ENCODE measurements at places on chromosomes 13 and 19.

- DNase-seq, result no peak
Observed at GRCh38 chr13:112526146-112526853, 61.7 kb downstream of the TUBGCP3 start.

GRCh38 chr13:100014621-100015020 is 33.0 kb downstream of the ZIC2 start:
- DNase-seq, result no peak

DNA sequence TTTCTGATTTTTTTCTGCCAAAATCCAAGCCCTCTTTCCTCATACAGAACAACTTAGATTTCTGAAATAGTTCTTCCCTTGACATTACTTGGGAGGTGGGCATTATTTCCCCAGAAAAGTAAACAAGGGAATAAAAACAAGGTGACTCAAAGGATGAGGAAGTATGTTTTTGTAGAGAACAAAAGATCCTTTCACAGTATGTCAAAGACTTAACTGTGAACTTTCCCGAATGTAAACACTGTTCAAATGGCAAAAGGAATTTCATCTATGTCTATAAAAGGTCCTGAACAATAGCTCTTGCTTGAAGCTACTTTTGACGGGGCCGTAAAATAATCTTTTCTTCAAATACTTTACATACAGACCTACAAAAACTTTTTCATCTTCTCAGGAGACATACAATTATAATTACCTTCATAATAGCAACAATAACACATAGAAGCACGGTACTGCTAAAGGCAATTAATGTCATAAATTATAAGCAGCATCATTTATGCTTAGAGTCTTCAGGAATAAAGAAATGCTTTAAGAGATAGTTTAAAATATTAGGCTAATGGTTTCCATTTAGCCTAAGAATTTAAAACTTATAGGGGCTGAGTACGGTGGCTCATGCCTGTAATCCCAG is 191.1 kb downstream of the RGCC start:
- peak; percentile 84 for DNase-seq

DNA sequence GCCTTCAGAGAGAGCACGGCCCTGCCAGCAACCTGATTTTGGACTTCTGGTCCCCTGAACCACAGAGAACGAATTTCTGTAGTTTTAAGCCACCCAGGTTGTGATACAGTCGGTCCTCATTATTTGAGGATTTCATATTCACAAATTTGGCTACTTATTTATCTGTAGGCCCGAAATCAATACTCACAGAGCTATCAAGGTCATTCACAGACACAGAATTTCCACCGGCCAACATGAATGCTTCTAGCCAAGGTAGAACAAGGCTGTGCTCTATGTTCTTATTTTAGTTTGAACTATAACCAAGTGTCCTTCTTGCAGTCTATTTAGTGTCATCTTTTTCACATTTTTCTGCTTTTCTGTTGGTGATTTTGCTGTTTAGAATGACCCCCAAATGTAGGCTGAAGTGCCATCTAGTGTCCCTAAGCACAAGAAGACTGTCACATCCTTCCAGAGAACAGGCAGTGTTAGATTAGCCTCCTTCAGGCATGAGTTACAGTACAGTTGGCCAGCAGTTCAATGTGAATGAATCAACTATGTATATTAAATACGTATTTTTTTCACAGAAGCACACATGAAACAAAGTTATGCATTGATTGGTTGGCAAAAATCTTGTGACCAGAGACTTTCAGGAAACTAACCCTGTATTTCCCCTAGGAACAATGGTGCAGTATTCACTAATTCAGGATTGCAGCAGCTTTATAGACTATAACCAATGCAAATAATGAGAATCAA is 63.5 kb downstream of the C13orf42 start:
- no peak for DNase-seq

DNA sequence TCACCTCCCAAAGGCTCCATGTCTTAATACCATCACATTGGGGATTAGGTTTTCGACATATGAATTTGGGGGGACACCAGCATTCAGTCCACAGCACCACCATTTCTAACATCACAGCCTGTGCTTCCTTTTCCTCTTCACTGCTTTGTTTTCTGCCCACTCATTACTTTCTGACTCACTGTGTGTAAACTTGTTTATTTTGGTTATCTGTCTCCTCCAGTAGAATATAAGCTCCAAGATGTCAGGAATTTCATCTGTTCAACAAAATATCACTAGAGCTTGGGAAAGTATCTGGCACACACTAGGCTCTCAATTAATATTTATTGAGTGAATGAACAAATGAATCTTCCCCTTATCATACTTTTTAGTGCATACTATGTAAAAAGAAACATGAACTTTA is 152.0 kb downstream of the NUFIP1 start:
- peak; percentile 70 for DNase-seq

- DNase-seq, result no peak
Observed at GRCh38 chr19:18610556-18611326, 1.9 kb upstream of the TMEM59L start.

DNA sequence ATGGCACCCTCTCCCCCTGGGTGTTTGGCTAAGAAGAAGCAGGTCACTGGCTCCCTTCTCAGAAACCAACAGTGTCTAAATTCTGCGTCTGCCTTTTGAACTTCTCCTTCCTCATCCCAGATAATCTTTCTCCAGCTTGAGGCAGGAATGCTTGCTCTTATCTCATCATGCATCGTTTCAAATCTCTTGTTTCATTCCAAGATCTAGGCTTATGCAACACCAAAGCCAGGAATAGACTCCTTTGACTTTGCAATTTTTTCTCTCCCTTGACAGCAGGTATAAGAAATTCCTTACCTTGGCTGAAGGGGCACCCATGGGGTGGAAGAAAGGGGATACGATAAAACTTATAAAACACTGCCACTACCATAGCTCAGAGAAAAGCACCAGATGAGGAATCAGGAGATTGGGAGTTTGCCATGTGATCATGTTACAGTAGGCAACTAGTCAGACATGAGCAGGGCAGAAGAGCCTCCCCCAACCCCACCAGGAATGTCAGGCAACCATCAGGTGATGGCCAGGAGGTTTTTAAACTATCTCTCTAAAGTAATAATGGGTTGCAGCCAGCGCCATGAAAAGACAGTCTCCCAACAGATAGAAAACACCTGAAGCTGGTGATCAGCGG is 498.9 kb downstream of the KLF12 start:
- no peak for DNase-seq

DNA sequence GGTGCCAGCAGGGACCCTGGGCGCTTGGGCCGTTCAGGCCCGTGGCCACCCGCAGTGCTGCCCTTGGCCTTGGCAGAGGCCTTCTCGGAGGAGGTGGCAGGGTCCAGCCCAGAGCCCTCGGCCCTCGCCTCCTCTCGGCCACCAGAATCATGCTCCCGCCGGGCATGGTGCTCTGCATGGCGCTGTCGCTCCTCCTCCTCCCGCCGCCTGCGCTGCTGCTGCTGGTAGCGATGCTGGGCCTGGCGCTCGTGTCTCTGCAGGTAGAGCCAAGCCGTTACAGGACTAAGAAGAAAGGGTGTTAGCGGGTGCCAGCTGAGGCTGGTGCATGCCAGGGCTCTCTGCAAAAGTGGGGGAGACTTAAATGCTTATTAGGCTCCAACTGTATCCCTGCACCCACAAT is 9.5 kb downstream of the ANO8 start:
- no peak for DNase-seq

DNA sequence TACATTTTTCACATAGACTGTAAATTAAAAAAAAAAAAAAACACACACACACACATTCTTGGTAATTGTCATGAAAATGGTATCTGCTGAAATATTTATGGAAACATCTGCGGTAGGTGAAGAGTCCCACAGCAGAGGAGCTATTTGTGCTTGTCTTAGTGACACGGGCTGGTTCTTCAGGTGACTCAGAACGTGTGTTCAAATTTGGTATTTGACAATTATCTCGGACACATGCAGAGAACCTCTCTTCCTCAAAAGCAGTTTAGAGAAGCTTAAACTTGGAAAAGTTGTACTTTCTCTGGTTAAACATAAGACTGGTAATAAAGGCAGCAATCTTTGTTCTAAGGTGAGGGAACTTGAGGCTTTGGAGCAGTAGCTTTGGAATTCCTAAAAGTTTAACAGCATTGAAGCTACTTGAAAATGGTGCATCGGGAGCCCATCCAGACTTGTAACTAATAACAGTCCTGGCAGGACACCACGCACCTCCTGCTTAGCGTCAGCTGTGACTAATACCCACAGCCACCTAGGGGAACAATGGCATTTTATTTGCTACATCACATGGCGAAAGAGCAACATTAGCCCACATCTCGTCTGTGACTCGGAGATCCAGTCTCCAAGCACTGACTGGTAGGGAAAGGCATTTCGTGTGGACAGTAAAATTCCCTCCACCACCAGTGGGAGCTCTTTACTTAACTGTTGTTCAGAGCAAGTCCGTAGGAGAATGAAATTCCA is 1505.1 kb upstream of the SLC10A2 start:
- DNase-seq, result peak; percentile 80

- no peak for DNase-seq
Observed at GRCh38 chr13:105518086-105518485, 1017.4 kb downstream of the EFNB2 start.

GRCh38 chr13:63636316-63636993 is 2220.8 kb upstream of the PCDH20 start:
- no peak for DNase-seq

DNA sequence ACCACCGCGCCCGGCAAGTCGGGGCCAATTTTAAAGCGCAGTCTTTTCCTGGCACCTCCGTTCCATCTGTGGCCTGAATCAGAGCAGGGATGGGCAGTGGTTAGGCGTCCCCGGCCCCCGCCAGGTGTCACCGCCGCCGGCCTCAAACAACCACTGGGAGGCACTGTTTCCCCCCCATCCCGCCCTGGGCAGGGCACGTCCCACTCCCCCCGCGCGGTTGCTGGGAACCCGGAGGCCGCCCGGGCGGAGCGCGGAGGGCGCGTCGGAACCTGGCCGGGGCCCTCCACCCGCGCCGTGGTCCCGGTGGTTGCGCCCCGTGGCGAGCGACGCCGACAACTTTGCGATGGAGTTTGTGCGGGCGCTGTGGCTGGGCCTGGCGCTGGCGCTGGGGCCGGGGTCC is at the start of gene GRIN3B:
Gene GRIN3B (plus strand): TSS at position 325 of the 400 bp plus-strand sequence. CDS start 19 bp downstream, at position 344.
- peak; percentile 66 for DNase-seq

DNA sequence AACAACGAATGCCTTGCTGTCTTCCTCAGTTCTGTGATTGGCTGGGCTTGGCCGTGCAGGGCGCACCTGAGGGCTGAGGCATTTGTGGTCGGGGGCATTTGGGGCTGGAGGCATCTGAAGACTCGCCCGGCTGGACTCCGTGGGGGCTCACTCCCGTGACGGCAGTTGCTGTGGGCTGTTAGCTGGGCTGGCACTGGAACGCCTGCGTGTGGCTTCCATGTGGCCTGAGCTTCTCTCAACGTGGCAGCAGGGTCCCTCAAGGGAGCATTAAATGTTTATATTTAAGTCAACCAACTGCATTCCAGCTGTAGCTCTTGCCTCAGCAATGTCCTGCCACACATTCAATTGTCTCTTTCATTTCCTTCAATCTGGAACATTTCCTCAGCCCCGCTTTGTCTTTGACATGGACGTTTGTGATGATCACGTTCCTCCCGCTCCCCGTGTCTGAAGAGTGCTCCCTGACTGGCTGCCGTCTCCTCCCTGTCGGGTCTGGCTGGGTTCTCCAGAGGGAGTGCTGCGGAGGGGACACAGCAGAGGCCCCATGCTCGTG is 21.0 kb downstream of the CCDC8 start:
- peak; percentile 88 for DNase-seq

GRCh38 chr13:78777976-78778375 is 119.0 kb upstream of the OBI1 start:
- DNase-seq, result no peak

- peak; percentile 75 for DNase-seq
Observed at GRCh38 chr19:57814505-57815246, at the start of gene ZNF552. Gene ZNF552 (minus strand): TSS chr19:57814913. CDS start chr19:57814743, 170 bp downstream.

DNA sequence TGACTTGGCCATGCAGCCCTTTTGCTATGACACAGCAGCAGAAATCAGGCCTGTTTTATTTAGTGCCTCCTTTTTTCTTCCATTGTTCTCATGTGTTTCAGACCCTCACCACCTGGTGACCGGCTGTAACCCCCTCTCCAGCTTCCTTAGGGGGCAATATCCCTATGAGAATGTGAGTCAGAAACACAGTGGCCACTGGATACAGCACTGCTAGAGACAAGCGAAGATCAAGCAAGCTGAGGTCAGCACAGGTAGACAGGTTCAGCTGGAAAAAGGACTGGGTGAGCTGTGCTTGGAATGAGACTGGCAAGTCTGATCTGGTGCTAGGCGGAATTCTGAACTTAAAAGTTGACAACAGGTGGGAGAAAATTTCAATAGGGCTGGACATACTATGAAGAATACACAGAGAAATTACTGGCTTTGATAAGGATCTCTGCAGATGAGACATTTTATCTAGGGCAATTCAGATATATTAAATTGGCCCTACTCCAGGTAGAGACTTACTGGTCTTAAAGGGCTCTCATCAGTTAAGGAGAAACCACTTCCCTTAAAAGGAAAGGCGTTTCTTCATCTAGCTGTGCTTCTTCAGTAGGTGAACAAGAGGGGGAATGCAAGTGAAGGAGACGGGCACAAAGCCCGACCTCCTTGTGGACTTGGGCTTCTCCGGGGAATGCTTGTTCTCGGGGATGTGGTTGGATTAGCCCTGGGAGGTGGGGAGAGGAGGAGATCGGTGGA is 83.3 kb downstream of the ERCC5 start:
- no peak for DNase-seq

DNA sequence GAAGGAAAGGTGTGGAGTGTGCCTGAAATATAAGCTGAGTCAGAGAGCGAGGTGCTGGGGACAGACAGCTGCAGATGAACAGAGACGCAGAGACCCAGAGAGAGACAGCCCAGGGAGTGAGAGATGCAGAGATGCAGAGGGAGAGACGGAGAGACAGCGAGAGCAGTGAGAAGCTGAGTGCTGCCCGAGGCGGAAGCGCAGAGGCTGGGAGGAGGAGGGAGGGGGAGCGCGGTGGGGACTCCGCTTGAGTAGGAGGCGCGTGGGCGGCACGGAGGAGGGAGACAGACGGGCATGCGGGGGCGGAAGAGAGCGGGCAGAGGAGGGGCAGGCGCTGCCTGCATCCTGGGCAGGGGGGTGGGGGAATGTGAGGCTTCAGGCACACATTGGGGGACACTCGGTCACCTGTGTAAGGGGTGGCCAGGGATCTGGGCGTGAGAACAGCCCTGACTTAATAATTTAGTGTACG is 25.7 kb downstream of the SLC8A2 start:
- DNase-seq, result no peak

DNA sequence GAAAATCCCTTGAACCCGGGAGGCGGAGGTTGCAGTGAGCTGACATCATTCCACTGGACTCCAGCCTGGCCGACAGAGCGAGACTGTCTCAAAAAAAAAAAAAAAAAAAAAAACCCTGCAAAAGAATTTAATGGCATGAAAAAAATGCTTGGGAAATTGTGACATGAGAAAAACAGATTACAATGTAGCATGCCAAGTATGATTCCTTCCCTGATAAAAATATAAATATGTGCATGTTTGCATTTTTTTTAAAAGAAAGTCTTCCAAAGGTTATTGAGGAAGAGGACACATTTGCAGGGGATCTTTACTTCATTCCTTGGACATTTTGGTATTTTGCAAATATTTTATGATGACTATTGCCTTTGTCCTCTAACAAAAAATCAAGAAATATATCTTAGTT is 14.5 kb upstream of the ZBTB32 start:
- no peak for DNase-seq

- no peak for DNase-seq
Observed at GRCh38 chr13:87331178-87331577, 340.0 kb upstream of the SLITRK5 start.
